ENCODE measurements at places on chromosomes 3 and 15. TPM values are rescaled to one million over a fixed set of nuclear protein-coding genes. Genes with fewer than 3 reads are reported as not detected.

DNA sequence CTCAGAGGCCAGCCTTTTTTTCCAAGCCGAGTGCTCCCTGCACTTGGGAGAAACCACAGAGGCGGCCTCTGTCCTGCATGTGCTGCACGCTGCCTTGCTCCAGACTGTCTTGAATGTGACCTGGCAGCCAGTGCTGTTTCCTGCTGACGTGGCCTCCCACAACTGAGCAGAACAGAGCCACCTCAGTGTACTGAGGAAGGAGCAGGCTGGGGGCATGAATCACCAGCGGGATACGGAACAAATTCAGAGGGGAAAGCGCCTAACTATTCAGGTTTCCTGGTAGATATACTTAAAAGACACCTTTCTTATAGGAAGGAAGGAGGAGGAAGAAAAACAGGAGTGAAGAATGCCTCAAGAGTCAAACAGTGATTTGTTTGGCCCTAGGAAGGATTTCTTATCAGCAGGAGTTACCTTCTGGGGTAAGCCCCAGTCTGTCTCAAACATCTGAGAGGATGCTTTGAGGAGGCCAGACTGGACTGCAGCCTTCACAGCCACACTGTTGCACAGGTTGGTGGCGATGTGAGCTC is 114.0 kb downstream of the FNDC3B start:
- peak; percentile 67 for DNase-seq

DNA sequence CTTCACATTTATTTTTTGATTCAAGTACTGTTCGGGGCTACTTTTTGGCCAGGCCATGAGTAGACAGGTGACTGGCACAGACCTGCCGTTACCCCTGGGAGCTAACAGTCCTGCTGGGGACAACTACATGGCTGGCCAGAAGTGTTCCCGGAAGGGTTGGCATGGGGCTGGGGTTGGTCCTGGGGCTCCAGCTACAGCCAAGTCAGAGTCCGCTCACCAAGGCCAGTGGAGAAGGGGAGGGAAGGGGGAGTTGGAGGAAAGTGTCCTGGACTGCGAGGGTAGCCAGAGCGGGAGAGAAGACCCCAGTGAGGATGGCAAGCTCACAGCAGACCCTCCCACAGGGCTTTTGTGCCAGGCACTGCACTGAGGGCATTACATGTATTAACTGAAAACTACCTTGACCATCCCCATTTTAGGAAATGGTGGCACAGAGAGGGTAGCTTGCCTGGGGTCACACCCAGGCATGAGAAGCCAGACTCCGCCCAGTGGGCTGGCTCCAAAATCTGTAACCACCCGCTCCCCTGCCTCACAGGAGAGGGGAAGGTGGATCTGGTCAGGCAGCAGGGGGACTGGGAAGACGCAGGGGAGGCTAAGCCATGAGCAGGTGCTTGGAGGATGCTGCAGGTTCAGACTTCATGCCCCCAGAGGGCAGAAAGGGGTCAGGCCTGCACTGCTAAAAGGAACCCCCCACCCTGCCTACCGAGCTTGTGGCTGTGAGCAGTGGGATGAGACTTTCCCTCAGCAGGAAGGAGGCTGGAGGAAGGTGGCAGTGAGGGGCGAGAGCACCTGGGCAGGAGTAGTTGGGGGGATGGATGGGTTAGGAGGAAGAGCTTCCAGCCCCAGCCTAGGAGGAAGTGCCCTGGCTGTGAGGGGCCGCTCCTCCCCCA is 38.3 kb upstream of the ESYT3 start:
- DNase-seq, result no peak

DNA sequence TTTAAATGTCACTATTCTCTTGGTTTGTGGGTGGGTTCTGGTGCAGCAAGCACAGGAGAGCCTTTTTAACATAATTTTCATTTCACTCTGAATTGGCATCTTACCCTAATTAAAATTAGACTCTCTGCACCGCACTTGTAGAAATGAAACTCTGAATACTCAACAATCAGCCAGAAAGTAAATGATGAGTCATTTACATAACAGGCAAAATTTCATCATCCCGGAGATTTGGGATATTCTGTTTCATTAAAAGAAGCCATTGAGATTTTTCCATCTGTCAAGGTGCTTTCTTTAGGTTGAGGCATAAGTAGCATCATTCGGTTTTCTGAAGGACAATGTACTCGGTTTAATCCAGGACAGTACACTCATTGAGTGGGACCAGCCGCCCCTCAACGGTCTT is 111.0 kb downstream of the RFTN1 start:
- no peak for DNase-seq

DNA sequence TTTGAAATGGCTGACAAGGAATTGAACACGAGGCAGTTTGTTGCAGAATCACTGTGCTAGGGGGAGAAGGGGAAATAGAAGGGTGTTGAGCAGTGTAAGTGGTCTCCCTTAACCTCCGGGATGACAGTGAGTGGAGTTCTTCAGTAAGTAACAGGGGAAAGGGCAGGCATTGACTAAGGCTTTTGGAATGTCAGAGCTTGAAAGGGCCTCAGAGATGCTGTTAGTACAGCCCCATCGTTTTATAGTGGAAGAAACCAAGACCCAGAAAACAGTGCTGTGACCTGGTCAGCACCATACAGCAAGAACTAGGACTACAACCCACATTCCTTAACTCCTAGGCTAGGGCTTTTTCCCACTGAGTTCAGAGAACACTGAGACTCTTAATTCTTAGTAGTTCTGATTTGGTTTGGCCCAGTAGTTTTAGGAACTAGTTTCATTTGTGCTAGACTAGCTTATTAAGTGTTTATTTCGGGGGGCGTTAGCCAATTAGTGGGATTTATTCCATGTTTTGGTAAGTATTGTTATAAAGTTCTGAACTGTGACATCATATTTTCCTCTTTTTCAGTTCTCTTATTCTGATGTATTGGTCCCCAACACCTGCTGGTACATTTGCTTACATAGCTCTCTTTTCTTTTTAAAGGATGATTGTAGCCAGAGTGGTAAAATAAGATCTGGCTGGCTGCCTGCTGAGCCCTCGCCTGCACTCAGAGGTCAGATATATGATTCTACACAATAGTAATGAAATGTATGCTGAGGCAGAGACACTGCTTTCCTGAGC is 34.2 kb downstream of the RAB11A start:
- no peak for DNase-seq

GRCh38 chr3:32975891-32976595 is 24.6 kb downstream of the CCR4 start:
- DNase-seq, result no peak

DNA sequence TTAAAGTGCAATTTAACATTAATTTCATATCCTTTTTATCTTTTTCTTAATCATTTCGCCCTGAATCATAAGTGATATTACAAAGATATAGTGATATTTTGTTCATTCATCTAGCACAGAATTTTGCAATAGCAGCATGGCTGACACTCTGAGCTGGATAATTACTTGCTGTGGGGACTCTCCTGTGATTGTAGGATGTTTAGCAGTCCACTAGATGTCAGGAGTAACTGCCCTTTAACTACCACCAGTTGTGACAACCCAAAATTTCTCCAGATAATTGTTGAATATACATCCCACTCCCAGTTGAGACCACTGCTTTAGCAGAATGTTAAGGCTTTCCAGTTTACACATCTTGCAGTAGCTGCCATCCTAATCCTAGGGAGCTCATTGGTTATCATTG is 196.8 kb upstream of the MBNL1 start:
- DNase-seq, result no peak

DNA sequence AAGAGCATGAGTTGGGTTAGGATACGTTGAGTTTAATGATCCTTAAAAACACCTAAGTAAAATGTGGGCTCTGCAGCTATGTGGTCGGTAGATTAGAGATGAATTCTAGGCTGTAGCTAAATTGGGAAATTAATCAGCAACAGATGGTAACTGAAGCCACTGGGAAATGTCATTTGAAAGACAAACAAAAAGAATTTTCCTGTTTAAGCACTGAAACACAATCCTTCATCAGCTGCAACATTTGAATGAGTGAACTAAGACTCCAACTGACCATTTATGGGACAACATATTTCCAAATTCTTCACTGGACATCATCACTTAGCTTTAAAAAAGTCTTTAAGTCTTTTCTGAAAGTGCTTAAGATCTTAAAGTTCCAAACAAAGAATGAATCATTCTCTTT is 226.9 kb downstream of the ZNF385D start:
- no peak for DNase-seq

GRCh38 chr15:70530906-70531305 is 232.5 kb downstream of the UACA start:
- no peak for DNase-seq

- no peak for DNase-seq
Observed at GRCh38 chr15:63735449-63735848, 98.3 kb downstream of the HERC1 start.

DNA sequence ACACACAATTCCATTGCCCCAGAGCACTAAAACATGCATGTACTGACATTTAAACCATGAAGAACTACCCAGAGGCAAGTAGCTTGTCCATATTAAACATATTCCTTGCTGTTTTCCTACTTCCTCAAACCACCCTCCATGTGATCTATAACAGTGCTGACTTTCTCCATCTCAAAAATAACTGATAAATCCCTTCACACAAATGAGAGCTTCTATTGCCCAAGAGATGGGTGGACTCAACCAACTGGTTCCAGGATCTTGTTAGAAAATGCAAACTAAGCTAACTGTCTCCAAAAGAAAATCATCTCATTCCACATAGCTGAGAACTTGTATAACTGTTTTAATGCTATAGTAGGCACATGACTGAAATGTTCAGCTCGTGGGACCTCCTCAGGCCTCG is 29.6 kb downstream of the DCLK3 start:
- no peak for DNase-seq

GRCh38 chr3:25592510-25592968 is 72.2 kb downstream of the TOP2B start:
- no peak for DNase-seq

GRCh38 chr3:182717216-182717615 is 76.1 kb upstream of the ATP11B start:
- DNase-seq, result no peak

DNA sequence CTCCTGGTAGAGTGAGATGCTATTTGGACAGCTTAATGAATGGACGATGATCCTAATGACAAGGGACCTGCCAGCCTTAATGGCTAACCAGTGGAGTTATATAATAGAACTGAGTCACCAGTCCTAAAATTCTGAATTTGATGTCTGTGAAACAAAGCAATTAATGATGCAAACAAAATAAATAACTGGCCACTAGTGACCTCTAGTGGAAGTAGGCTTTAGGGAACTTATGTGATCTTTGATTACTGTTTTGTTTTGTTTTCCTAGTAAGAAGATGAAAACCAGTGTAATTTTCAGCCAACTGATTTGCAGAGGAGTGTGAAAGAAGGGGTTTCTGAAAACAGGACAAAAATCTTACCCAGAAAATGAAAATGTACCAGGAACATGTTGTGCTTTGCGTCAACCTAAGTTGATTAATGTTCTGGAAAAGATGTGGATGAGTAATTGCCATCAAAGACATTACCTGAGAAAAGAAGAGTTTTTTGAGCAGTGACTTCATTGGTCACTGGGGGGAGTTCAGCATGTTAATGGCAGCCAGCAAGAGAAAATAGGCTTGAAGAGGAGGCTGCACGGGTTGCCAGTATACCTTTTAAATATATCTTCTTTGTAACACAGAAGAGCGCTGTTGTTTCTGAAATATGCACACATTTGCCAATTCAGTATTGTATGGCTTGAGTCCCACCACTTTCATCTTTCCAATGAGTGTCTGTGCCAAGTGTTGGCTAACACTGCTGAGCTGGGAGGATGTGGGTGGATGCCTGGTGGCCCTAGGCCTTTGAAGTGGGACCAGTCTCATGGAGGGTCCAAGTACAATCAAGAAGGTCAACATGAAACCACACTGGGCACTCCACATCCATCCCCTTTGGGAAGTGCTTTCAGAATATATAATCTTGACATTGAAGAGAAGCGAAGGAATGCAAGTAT is 9.3 kb downstream of the VEPH1 start:
- DNase-seq, result no peak

Gene RPUSD2
- 10.1 TPM for total RNA-seq

Gene RAD51
- 39.5 TPM for total RNA-seq

Gene SEMA3B
- 4.1 TPM for total RNA-seq

Gene ASTE1
- total RNA-seq, result 14.1 TPM

Gene TMEM207
- not detected for total RNA-seq
